ENCODE measurements at places on chromosomes 3 and 15.

DNA sequence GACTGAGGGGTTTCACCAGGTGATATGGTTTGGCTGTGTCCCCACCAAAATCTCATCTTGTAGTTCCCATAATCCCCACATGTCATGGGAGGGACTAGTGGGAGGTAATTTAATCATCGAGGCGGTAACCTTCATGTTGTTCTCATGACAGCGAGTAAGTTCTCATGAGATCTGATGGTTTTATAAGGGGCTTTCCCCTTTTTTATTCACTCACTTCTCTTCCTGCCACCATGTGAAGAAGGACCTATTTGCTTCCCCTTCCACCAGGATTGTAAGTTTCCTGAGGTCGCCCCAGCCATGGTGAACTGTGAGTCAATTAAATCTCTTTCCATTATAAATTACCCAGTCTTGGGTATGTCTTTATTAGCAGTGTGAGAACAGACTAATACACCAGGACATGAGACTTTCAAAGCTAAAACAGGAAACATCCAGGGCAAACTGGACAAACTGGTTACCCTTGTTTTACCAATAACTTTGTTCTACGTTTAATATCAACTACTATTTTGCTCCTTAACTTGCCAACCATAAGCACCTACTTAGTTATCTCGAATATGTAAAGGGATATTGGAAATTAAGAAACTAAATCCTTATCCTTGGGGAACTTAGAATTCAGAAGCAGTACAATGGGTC lies 98.2 kb downstream of the MYH15 start:
- H3K27me3 ChIP-seq = no peaks in the 10 kb centered on the region
- H3K36me3 ChIP-seq = no peaks in the 10 kb centered on the region
- H3K4me1 ChIP-seq = peaks cover 11% of the 10 kb centered on the region
- no peak overlapping the region for H3K4me3 ChIP-seq
- DNase-seq = no peak
- no peak overlapping the region for H3K27ac ChIP-seq

DNA sequence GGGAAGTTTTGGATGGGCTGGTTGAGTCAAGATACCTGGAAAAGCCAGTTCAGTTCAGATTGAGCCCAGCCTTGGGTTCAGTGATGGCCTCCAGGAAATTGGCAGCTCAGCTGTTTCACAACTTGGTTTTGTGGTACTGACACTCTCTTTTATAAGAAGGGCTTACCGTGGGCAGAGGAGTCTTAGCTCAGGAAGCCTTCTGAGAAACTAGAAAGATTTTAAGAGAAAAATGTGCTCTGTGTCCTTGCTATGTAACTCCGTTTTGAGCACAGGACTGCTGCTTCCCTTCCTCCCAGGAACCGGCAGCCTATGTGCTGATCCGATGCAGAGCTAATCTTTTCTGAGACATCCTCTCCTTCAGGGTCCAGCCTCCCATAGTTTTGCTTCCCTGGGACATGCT lies 46.6 kb upstream of the RASGRP1 start:
- no peaks in the 10 kb centered on the region for H3K27me3 ChIP-seq
- H3K27ac ChIP-seq = no peak overlapping the region
- H3K36me3 ChIP-seq = no peaks in the 10 kb centered on the region
- H3K4me1 ChIP-seq = peaks cover 15% of the 10 kb centered on the region
- no peak overlapping the region for H3K4me3 ChIP-seq
- DNase-seq = no peak

DNA sequence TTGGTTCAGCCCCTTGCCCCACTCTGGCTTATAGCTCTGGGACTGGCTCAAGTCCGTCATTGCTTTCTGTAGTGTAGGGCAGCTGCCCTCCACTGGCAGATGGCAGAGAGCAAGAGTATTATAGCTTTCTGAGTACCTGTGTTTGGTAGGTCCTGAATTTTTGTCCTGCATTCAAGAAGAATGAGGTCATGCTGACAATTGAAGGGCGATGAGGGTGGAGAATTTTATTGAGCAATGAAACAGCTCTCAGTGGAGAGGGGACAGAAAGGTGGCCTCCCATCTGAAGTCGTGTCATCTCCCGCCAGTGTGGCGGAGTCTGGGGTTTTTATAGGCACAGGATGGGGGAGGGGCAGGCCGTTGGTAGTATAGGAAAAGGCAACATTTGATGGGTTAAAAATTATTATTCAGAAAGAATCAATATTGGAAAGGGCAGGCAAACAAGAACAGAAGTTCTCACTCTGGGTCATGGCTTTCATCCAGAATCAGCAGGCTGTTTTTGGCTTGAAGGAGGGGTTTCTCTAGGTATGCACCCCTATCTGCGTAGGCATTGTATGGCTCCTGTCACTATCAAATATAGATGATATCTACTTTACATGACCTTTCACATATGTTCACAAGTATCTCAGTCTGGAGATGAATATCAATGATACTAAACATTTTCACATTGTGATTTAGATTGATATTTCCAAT lies 1239.7 kb upstream of the ALCAM start:
- peaks cover 4% of the 10 kb centered on the region for H3K4me1 ChIP-seq
- H3K27ac ChIP-seq = no peak overlapping the region
- H3K36me3 ChIP-seq = no peaks in the 10 kb centered on the region
- DNase-seq = no peak

GRCh38 chr15:60009980-60010732 lies 6.0 kb downstream of the FOXB1 start:
- peaks cover 82% of the 10 kb centered on the region for H3K4me1 ChIP-seq
- H3K27ac ChIP-seq = peak overlapping the region; percentile 97
- H3K27me3 ChIP-seq = peaks cover 11% of the 10 kb centered on the region
- peaks cover 4% of the 10 kb centered on the region for H3K36me3 ChIP-seq
- H3K4me3 ChIP-seq = peak overlapping the region; percentile 66
- no peak for DNase-seq

GRCh38 chr3:103968751-103969150 lies 1398.0 kb upstream of the ALCAM start:
- no peak overlapping the region for H3K27ac ChIP-seq
- peaks cover 2% of the 10 kb centered on the region for H3K4me1 ChIP-seq
- DNase-seq = no peak

GRCh38 chr3:111473550-111473949 lies 68.4 kb upstream of the CD96 start:
- DNase-seq = peak; percentile 42
- H3K27ac ChIP-seq = no peak overlapping the region
- peaks cover 9% of the 10 kb centered on the region for H3K36me3 ChIP-seq
- no peaks in the 10 kb centered on the region for H3K27me3 ChIP-seq

DNA sequence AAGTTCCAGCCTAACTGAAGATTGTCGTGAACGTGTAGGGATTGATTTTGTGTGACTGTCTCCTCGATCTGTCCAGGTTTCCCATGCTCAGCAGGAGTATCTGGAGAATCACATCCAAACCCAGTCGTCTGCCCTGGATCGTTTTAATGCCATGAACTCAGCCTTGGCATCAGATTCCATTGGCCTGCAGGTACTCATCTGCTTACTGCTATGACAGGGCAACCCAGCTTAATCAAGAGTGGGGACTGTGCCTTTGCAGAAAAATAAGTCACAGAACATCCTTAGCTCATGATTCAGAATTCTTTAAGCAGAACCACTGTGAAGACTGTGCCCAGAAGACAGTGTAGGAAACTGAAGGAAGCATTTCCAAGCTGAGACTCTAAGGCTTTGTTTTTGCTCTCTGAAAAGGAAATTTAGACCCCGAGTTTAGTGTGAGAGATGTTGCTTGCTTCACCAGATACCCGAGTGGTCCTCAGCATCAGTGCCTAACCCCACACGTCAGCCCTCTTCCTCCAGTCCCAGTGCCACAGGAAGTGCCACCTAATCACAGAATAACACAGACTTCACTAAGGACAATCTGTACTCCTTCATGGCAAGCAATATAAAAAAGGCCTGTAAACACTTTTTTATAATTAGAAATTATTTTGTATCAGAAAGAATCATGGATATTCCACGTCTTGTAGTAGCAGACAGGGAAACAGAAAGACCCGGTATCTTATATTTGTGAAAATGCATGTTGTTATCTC lies 34.2 kb downstream of the MYZAP start:
- H3K4me3 ChIP-seq = no peak overlapping the region
- no peak for DNase-seq
- H3K4me1 ChIP-seq = peaks cover 3% of the 10 kb centered on the region
- no peak overlapping the region for H3K27ac ChIP-seq
- no peaks in the 10 kb centered on the region for H3K27me3 ChIP-seq

GRCh38 chr3:141812586-141812985 lies 49.4 kb downstream of the GRK7 start:
- H3K27me3 ChIP-seq = no peaks in the 10 kb centered on the region
- DNase-seq = no peak
- H3K4me1 ChIP-seq = no peaks in the 10 kb centered on the region
- H3K27ac ChIP-seq = no peak overlapping the region
- no peak overlapping the region for H3K4me3 ChIP-seq
- 0 out of 2 replicates have a peak, but pooled peaks cover 2% of the 10 kb centered on the region for H3K36me3 ChIP-seq

DNA sequence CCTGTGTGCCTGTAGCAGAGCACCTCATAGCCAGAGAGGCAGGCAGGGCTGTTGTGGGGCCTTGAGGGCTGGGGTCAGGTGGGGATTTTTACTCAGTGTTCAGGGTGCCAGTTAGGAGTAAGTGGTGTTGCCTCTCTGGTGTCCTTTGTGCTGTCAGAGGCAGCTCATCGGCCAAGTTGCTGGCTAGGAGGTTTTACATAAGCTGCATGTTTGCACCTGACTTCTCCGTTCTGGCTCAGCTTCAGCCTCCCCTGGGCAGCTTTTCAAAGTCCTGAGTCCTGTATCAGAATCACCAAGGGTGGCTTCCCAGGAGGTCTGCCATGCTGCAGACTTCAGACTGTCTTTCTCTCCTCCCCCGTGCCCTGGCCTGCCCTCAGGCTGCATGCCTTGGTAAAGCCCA lies 242.6 kb upstream of the TPM1 start:
- no peak overlapping the region for H3K4me3 ChIP-seq
- no peaks in the 10 kb centered on the region for H3K27me3 ChIP-seq
- no peak overlapping the region for H3K27ac ChIP-seq
- no peak for DNase-seq
- H3K36me3 ChIP-seq = no peaks in the 10 kb centered on the region

- H3K4me1 ChIP-seq = peaks cover 26% of the 10 kb centered on the region
- no peaks in the 10 kb centered on the region for H3K27me3 ChIP-seq
- H3K27ac ChIP-seq = no peak overlapping the region
Observed at GRCh38 chr15:88232771-88233201, 23.8 kb downstream of the NTRK3 start.

DNA sequence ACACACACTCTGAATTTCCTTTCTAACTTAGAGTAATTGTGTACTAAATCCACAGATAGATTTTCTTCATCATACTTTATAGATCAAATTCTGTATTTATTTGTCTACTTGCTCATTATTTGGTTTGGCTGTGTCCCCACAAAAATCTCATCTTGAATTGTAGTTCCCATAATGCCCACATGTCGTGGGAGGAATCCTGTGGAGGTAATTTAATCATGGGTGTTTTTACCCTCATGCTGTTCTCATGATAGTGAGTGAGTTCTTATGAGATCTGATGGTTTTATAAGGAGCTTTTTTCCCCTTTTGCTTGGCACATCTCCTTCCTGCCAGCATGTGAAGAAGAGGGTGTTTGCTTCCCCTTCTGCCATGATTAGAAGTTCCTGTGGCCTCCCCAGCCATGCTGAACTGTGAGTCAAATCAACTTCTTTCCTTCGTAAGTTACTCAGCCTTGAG lies 198.3 kb upstream of the TGFBR2 start:
- DNase-seq = no peak
- no peak overlapping the region for H3K4me3 ChIP-seq
- H3K27me3 ChIP-seq = no peaks in the 10 kb centered on the region
- peaks cover 15% of the 10 kb centered on the region for H3K36me3 ChIP-seq

GRCh38 chr3:18046131-18046915 lies 303.9 kb upstream of the TBC1D5 start:
- no peak for DNase-seq
- H3K27me3 ChIP-seq = no peaks in the 10 kb centered on the region
- peaks cover 13% of the 10 kb centered on the region for H3K4me1 ChIP-seq

GRCh38 chr3:109963831-109964230 lies 626.5 kb upstream of the DPPA4 start:
- no peaks in the 10 kb centered on the region for H3K27me3 ChIP-seq
- no peak overlapping the region for H3K27ac ChIP-seq
- no peak for DNase-seq
- no peaks in the 10 kb centered on the region for H3K36me3 ChIP-seq
- H3K4me3 ChIP-seq = no peak overlapping the region

DNA sequence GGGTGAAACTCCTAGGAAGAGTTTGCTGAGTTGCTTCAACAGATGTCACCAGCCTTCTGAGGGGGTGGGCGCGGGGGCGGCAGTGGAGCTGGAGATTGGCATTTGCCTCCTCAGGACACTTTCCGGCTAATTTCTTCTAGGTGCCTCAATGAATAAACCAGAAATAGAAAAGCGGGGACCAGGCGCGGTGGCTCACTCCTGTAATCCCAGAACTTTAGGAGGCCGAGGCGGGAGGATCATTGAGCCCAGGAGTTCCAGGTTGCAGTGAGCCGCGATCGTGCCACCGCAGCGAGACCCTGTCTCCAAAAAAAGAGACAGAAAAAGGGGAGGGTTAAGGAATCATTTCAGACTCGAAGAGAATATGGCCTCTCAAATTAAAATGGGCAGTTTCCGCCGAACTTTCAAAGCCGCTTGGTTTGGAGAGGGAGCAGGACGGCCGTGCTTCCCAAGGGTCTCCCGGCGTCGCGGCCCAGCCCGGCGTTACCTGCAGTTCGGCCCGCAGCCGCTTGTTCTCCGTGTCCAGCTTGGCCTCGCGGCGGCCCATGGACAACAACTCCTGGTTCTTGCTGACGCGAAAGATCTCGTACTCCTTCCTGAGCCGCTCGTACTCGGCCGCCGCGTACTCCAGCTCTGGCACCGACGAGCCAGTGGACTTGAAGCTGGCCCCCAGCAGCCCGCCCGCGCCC lies 587 bp downstream of the NPHP3 start:
- peaks cover 10% of the 10 kb centered on the region for H3K36me3 ChIP-seq
- H3K27me3 ChIP-seq = no peaks in the 10 kb centered on the region
- peak overlapping the region; percentile 91 for H3K4me3 ChIP-seq

DNA sequence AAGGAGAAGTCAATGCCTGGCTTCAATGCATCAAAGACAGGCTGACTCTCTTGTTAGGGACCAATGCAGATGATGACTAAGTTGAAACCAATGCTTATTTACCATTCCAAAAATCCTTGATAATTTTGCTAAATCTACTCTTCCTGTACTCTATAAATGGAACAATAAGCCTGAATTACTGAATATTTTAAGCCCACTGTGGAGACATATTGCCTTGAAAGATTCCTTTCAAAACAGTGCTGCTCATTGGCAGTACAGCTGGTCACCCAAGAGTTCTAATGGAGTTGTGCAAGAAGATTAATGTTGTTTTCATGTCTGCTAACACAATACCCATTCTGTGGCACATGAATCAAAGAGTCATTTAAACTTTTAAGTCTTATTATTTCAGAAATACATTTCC lies 181.0 kb upstream of the CBLB start:
- DNase-seq = no peak
- H3K4me1 ChIP-seq = no peaks in the 10 kb centered on the region
- no peak overlapping the region for H3K4me3 ChIP-seq
- no peak overlapping the region for H3K27ac ChIP-seq

DNA sequence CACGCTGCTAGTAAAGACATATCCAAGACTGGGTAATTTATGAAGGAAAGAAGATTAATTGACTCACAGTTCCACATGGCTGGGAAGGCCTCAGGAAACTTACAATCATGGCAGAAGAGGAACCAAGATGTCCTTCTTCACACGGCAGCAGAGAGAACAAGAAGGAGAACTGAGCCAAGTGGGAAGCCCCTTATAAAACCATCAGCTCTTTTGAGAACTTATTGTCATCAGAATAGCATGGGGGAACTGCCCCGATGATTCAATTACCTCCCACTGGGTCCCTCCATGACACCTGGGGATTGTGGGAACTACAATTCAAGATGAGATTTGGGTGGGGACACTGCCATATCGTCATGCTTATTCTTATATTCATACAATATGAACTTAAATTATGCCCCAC lies 49.0 kb downstream of the DUT start:
- H3K27me3 ChIP-seq = peaks cover 4% of the 10 kb centered on the region
- no peak overlapping the region for H3K4me3 ChIP-seq
- H3K27ac ChIP-seq = no peak overlapping the region
- peaks cover 13% of the 10 kb centered on the region for H3K36me3 ChIP-seq
- no peak for DNase-seq
